ENCODE measurements at places on chromosomes 4 and X. TPM values are rescaled to one million over a fixed set of nuclear protein-coding genes. Genes with fewer than 3 reads are reported as not detected.

- DNase-seq: no peak
Observed at GRCh38 chr4:75345423-75345822, 168.8 kb downstream of the RCHY1 start.

GRCh38 chrX:121161501-121161933, 114.1 kb downstream of the GLUD2 start:
- DNase-seq: no peak

- no peak for DNase-seq
Observed at GRCh38 chr4:156169011-156169410, 215.3 kb upstream of the CTSO start.

DNA sequence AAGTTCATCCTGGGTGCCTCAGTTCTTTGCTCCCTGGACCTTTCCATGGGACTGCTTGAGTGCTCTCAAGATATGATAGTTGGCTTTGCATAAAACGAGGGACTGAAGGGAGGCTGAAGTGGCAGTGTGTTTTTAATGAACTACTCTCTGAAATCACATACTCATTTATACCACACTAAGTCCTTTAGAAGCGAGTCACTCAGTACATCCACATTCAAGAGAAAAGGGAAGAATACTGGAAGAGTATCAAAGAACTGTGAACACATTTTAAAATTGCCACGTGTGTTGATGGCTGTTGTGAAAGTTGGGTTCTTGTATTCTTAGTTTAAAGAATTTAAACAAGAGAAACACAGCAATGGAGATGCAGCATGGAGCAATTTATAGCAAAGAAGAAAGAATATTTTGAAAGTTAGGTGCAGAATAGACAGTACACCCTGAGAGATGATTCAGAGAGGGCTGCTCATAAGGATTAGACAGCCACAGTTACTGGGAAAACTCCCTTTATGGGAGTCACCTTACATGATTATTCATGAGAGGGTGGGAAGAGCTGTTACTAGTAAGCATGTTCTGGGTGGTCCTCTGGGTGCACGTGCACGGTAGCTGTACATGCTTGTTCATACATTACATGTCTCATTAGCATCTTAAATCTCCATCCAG, 380.7 kb downstream of the ADGRL3 start:
- DNase-seq: no peak

- DNase-seq: no peak
Observed at GRCh38 chrX:141320801-141321200, 78.5 kb upstream of the SPANXC start.

DNA sequence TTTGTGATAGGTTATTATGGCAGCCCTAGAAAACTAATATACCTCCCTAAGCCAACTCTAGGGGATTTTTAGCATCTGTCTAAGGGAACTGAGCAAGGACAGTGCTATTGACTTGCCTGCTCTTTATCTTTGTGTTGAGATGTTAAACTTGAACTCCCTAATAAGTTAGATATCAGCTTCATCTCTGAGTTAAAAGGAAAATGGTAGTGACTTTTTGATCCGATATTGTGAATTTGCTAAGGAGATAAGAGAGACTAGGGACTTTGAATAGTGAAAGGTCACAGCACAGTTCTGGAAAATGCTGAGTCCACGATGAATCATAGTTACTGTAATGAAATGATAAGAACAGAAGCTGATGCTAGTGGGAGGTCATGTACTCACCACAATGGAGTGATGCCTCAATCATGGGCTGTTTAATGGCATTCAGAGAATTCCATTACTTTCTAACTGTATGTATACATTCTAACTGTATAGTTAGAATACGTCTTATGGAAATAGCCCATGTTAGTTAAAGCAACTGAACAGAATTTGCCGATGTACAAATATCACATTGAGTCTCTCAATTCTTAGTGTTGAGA, 147.2 kb downstream of the GLRA3 start:
- no peak for DNase-seq

DNA sequence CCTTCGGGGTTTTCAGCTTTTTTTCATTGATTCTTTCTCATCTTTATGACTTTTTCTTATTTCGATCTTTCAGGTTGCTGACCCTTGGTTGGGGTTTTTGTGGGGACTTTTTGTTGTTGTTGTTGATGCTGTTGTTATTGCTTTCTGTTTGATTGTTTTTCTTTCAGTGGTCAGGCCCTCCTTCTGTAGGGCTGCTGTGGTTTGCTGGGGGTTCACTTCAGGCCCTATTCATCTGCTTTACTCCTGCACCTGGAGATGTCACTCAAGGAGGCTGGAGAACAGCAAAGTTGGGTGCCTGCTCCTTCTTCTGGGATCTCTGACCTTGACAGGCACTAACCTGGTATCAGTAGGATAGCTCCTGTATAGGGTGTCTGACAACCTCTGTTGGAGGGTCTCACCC, 39.9 kb upstream of the PCDH18 start:
- DNase-seq: no peak

DNA sequence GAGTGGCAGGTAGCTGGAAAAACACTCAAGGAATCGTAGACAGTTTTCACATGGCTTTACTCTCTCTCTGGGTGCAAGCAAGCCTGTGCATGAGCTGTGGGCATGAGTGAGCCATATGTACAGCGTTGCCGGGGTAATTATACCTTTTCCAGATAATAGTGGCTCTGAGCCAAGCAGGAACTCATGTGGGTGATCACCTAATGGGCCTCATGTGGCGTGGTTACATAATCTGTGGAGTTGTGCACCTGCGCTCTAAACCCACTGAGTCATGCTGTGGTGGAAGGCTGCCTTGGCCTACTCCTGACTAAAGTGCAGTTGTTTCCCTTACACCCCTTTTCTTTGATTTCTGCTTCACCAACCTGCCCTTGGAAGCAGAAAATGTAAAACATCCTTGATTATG, 1564.5 kb upstream of the PCDH10 start:
- no peak for DNase-seq

Gene TMEM144
- 0.36 TPM for polyA plus RNA-seq

GRCh38 chrX:97211070-97211469, 327.4 kb downstream of the RPA4 start:
- DNase-seq: no peak

DNA sequence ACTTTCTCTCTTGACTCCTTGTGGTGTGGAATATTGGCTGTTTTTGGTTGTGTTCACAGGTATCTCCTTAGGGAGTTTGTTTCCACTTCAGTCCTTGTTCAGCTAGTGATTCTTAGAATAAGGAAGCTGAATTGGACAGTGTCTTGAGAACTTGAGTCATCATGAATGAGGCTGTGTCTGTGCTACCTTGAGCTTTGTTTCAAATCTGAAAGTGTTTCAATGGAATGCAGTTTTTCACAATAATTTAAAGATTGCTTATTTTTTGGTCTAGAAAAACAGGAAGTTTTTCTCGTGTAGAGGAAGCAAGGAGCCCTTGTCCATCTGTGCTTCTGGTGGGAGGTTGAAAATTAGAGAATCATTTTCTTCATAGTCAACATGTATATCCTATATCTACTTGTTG, 76.5 kb downstream of the ZNF518B start:
- no peak for DNase-seq

DNA sequence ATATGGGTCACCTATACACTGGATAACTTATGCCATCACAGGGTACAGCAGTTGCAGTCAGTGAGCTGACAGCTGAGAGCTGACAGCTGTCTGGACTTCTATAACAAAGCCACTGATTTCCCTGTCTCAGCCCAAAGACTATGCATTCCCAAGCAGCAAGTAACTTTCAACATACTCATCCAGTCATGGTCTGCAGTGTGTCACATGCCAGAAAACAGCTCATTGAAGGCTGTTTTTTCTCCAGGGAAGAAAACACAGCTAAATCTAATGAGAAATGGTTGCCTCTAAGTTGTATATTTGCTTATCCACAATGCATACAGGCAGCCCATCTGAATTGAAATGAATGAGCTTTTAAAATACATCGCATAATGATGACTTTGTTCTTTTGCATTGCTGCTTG, 6.3 kb downstream of the KIAA1210 start:
- DNase-seq: no peak

Gene CD99
- 479 TPM for polyA plus RNA-seq

DNA sequence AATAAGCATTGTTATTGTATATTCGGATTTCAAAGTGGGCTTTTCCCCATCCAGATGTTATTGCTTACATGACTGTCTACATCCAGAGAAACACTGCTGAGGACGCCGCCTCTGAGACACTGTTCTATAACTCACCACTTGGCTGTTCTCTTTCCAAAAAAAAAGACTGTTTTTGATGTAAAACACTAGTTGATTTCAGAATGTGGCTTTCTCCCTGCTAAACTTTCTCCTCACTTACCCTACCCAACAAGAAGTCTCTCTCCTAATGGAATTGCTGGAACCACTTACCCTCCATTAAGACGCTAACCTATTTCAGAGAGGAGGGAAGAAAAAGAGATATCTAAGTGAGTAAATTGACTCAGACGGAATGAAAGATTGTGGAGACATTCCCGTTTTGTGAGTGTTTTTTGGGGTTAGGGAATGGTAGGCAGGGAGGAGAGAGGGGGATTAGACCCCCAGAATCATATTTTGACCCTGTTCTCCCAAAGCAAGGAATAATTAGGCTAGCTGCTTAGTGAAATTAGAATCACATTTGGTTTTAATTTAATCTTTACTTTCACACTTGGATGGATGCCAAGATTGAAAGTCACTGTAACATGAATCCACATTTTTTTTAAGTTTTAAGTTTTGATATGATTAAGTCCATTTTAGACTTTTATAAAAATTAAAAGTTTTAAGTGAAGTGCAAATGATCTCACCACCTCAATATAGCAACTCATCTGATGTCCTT, 174.9 kb downstream of the CHIC2 start:
- no peak for DNase-seq

Gene GPR143
- polyA plus RNA-seq: 0.18 TPM

DNA sequence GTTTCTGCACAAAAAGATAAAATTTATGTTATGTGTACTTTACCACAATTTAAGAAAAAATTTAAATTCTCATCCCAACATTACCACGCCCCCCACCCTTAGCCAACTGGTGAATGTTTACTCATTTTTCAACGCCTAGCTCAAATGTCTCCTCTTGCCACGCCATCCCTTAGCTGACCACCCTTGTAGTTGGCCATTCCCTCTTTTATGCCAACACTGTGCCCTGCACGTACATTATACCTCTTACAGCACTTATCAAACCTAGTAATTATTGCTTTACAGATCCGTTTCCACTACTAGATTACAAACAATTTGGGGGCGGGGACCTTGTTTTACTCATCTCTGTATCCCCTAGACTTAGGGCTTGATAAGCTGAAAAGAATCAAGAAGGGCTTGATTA, 644 bp downstream of the ERCC6L start:
- DNase-seq: no peak

DNA sequence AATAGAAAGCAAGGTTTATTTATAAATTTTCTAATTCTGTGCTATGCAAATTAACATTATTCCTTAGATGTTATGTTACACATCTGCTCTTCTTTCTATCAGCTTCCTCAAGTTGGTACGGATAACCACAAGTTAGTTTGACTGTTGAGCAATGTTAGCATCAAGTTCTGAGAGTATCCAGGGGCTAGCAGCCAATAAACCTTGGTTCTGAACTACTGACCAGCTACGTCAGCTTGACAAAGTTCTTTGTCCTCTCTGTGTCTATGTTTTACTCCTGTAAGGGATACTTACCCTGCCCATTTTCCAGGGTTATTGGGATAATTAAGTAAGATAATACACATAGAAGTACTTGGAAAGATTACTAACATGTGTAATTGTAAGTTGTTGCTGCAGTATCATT, 8.1 kb upstream of the TEX13A start:
- no peak for DNase-seq

DNA sequence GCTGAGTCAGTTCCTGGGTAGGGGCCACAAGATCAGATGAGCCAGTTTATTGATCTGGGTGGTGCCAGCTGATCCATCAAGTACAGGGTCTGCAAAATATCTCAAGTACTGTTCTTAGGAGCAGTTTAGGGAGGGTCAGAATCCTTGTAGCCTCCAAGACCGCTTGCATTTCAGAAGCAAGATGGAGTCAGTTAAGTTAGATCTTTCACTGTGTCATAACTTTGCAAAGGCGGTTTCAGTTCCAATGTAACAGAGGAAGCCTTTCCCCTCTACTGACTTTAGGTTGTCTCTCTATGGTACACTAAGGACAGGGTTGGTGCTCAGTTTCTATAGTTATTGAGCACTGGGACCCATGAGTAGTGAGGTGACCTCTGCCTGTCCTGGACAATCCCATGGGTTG, 127.3 kb upstream of the WDR1 start:
- no peak for DNase-seq

DNA sequence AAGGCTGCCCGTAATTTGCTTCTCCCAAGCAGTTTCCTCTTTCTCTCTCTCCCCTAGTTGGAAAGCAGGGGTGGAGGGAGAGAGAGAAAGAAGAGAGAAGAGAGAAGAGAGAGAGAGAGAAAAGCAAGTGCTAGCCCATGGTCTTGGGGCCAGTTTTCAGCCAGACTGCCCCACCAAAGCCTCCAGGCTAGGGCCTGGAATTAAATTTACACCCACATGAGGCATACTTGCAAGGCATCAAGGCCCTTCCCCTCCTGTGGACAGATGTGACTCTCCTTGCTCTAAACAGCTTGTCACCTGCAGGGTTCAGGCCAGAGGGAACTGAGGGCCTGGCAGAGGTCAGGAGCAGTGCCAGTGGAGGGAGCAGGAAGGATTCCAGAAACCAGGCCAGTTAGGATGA, 1.7 kb upstream of the CXCR3 start:
- DNase-seq: no peak

DNA sequence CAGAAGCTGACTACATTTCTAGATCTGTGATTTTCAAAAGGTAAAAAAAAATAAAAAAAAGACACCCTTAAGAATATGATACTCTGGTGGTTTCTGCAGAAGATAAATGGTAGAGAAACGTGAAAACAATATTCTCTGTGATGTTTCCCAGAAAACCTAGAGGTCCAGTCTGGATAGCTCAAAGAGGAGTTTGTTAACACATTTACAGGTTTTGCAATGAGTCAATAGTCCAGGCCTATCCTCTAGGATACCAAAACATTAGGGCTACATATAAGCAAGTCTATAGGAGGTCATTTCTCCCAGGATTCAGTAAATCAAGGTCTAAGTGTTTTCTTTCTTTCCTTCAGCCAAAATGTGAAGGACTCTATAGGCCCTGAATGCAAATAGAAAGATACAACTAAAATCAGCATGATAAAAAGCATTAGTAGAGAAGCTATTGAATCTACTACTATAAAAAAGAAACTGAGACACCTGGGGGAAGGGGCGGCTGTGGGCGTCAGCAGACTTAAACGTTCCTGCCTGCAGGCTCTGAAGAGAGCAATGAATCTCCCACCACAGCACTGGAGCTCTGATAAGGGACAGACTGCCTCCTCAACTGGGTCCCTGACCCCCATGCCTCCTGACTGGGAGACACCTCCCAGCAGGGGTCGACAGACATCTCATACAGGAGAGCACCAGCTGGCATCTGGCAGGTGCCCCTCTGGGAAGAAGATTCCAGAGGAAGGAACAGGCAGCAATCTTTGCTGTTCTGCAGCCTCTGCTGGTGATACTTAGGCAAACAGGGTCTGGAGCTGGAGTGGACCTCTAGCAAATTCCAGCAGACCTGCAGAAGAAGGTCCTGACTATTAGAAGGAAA, 33.7 kb upstream of the SPP1 start:
- DNase-seq: no peak

Gene CCDC160
- polyA plus RNA-seq: not detected

Gene BEND4
- not detected for polyA plus RNA-seq

DNA sequence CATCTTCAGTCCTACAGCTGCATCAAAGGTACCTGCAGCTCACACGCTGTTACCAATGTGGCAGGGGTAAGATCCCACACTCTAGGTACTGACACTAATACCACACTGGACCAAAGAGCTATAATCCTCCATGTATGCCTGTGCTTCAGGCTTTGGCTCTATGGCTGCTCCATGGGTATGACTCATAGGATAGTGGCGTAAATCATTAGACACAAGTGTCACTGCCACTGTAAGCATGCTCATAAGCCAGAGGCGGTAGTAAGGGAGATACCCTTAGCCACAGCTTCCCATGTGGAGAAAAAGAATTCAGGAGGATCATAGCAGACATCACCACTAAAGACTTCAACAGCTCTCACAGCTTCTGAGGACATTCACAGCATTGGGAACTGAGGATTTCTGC, 287.5 kb downstream of the ACTRT1 start:
- DNase-seq: no peak

Data from immature natural killer cell (primary cell).